ENCODE measurements at places on chromosomes 1 and 21.

DNA sequence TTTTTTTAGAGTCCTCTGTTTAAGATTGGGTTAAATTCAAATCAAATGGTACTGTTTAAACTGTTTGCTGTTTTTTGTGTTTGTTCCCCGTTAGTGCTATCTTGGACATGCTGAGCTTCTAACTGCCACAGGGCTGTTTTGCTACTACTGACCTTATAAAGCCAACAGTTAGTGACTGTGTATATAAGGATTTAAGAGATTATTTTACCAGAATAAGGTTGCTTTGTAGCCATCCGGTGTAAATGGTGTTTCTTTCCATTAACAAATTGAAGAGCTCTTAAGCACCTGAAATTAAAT, 37.0 kb downstream of the ZNF281 start:
- no peak for DNase-seq

DNA sequence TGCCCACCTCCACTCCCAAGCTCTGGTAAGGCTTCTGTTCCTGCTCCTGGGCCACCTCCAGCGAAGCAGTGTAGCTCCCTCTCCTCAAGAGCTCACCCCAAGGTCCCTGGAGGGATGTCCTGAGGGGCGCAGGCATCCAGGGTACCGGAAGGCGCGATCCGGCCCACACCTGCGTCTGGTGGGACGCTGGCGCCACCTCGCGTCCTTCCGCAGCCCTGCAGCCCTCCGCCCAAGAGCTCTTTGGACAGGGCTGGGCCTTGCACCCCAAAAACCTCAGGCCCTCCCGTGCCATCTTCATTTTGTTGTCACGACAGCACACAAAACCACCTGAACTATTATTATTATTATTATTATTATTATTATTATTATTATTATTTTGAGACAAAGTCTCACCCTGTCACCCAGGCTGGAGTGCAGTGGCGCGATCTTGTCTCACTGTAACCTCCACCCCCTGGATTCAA, 49.2 kb upstream of the PAX7 start:
- no peak for DNase-seq

GRCh38 chr1:206577626-206578025, 34.6 kb downstream of the EIF2D start:
- no peak for DNase-seq

- no peak for DNase-seq
Observed at GRCh38 chr1:65393928-65394327, 26.5 kb upstream of the LEPR start.

DNA sequence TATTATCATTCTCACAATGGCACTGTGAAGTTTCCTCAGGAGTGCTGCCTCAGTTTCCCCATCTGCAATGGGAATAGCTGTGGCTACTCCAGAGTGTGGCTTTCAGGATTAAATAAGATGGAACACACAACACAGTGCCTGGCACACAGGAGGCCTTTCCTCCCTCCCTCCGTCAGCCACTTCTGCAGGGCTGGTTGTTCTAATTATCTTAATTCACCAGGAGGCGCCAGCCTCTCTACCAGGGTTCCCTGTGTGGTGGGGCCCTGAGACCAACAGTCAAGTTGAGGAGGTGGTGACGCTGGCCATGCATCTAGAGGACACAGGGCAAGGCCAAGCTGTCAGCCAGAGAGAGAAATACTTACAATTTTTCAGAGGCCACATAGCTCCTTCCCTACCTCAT, 6.3 kb upstream of the FOXO6 start:
- no peak for DNase-seq
